ENCODE measurements at places on chromosomes 3 and 15.

DNA sequence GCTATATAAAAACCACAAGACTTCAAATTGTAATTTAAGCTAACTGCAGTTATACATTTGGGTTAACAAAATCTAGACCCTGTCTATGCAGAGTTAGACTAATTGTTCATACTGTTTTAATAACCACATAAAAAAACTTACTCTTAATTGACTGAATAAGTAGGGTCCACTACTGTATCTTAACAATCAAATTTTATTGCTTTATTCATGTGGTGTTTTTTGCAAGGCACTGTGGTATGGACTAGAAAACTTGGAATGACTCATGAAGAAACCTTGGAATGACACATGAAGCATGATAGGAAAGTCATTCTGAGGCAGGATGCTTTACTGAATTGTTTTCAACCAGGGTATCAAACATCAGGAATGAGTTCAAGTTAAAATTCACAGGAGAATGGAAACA is 2.3 kb downstream of the SERP1 start:
- DNase-seq: no peak

DNA sequence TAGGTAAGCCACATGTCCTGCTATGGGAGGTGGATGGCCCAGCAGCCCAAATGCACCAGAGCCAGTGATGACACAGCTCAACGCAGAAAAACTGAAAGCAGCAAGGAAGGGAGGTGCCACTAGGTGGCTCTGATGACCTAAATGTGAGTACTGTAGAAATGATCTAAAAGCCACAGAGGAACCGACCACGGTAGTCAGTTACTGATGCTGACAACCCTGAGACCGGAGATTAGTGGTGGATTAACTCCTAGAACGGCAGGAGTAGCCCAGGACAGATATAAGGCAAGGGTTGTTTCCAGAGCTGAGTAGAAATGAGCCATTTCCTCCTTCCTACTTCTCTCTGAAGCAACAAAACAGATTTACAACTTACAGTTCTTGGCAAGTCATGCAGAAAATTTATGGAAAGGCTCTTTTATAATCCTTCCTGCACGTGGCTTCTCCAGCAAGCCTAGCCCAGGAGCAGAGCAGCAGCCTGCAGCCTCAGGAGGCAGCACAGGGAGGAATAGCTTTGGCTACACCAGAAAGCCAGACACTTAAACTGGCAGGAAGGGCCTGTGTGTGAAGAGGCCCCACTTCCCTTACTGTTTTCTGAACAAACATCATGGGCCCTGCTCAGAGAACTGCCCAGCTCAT is 13.1 kb downstream of the FBXL22 start:
- peak; percentile 76 for DNase-seq

DNA sequence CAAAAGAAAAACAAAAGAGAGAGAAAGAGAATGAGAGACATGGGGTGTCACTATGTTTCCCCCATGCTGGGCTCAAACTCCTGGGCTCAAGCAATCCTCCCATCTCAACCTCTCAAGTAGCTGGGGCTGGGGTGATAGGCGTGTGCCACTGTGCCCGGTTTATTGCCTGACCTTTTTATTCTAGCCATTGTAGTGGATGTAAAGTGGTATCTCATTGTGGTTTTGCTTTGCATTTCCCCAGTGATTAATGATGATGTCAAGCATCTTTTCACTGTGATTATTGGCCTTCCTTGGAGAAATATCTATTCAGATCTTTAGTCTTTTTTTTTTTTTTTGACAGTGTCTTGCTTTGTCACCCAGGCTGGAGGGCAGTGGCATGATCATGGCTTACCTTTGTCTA is 37.7 kb upstream of the GK5 start:
- no peak for DNase-seq

- DNase-seq: no peak
Measured at GRCh38 chr3:23356923-23357322, 153.8 kb downstream of the UBE2E2 start.

DNA sequence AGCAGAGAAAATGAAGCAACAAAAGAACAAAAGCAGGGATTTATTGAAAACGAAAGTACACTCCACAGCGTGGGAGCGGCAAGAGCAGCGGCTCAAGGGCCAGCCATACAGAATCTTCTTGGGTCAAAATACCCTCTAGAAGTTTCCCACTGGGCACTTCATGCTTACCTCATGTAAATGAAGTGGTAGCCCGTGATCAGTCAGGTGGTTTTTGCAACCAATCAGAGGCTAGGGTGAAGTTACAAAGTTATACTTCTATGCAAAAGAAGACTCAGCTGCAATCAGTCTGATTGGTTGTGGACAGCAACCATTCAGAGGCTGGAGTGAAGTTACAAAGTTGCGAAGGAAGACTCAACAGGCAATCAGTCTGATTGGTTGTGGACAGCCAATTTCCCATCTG is 37.8 kb upstream of the TRH start:
- no peak for DNase-seq

DNA sequence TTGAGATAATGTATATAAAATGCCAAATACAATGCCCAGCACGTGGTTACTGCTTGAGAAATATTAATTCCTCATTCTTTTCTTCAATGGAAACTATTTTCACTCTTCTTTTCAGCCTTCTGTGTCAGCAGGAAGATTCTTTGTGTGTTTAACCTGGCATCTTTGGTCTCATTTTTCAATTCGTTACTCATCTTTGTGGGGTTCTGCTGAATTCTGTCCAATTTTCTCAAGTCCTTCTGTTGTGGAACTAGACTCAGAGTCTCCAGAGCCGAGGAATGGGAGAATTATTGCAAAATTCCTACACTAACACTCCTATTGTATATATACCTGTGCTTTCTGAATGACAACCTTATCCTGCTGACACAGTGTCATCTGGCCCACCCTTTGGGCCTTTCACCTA is 96.8 kb upstream of the RGMA start:
- no peak for DNase-seq

DNA sequence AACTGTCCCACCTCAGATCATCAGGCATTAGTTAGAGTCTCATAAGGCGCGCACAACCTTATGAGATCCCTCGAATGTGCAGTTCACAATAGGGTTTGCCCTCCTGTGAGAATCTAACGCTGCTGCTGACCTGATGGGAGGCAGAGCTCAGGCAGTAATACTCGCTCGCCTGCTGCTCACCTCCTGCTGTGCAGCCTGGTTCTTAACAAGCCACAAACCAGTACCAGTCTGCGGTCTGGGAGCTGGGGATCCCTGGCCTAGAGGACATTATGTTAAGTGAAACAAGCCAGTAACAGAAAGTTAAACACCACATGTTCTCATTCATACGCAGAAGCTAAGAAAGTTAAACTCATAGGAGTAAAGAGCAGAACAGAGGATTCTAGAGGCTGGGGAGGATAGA is 47.0 kb downstream of the MAP3K13 start:
- DNase-seq: no peak

DNA sequence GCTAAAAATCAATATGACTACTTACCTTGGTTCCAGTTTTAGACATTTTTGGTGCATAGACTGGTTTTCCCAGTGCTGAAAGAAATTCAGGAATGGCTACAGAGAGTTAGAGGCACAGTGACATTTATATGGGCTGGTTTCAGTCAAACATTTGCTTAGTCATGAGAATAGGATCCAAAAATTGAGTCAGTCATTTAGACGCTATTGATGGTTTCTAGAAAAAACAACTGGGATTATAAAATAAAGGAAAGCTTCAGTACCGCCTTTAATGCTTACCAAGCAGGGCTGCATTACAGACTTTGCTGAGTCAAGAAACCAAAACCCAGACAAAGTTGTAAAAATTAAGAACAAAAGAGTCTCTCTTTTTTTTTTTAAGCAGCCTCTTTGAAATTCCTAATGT is at the start of gene CRYGS:
Gene CRYGS (minus strand): TSS at position 100 of the 400 bp plus-strand sequence. CDS start 54 bp downstream, at position 46.
- DNase-seq: no peak

GRCh38 chr15:75050283-75050682 is 26.9 kb downstream of the PPCDC start:
- no peak for DNase-seq

DNA sequence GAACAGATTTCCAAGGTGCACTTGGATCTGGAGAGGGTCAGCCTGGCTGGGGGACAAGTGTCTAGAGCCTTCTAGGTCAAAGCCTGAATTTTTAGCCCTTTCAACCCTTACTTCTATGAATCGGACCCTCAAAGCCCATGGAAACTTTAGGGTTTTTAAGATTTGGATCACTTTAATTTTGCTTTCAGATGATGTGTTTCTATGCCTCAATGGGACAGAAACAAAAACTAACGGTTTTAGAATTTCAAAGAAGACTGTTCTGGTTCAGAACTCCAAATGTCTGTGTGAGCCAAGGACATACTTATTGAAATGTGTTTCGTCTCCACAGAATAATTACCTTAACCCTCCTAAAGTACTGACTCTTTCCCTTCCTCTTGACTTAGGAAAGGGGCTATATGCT is 266.7 kb downstream of the LRTM1 start:
- DNase-seq: no peak

GRCh38 chr3:48678056-48678455 is 7.7 kb downstream of the NCKIPSD start:
- no peak for DNase-seq

DNA sequence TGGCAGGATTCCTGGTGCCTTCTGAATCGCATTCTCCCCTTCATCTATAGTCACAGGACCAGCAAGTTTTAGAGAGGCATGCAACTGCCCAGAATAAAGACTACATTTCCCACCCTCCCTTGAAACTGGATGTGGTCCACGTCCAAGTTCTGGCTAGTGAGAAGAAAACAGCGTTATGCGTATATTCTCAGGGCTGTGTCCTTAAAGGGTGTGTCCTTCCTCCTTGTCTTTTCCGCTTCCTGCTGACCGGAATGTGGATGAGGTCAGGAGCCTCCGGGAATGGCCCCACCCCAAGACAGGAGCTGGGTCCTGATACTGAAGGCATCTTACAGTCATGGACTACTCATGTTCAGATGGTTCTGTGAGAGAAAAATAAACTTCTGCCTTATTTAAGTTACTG is 20.2 kb downstream of the CHST2 start:
- DNase-seq: no peak

GRCh38 chr3:9399746-9400145 is 2.3 kb downstream of the SETD5 start:
- peak; percentile 73 for DNase-seq

DNA sequence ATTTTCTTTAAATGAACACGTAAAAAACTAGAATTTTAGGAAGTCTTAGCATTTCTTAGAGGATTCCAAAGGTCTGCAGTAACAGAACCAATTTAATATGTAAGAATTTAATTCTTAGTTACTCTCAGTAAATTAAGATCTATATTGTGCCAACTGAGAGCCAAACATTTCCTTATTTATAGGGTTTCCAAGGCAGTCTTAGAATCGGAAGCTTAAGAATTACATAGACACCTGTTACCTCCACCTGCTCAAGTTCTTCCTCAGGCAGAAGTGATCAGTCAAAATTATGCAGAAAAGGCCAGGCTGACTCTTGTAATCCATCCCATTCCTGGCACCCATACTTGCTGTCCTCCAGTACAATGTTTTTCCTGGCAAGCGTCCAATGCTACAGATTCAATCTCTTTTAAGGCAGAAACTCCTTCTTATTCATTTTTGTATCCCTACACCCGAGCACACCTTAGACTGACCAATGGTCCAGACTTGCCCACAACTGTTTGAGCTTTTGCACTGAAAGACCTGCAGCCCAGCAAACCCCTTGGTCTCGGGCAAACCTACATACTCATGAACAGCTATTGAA is 64.3 kb downstream of the NCEH1 start:
- DNase-seq: no peak

DNA sequence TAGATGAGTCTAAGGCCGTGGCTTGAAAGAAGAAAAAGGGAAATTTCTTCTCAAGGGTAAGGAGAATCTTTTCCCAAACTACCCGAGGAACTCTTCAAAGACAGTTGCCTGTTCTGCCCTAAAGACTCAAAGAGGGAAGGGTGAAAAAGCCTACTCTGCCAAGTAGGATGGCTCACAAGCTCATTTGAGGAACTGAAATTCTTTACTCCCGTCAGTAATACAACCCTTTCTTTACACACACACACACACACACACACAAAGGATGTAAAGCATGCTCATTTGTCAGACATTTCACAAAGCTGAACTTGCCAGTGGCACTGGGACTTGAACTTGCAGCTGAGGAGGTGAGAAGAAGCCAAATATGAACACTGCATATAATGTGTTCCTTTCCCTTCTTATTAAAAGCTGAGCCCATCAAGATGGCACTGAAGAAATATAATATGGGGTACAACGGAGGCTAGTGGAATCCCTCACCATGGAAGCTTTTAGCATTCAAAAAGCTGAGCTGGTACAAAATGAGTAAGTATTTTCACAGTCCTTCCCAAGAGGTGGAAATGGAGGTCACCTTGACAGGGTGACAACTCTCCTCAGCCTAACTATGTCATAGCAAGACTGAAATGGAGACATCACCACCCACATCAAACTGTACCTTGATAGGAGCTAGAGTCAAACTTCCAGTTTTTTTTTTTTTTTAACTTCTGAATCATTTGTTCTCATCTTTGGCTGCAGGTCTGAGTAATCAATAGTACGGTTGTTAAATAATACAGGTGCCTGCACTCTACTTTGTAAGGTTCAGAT is 57.6 kb downstream of the TAFA4 start:
- no peak for DNase-seq

GRCh38 chr3:125051715-125052581 is 3.8 kb downstream of the HEG1 start:
- peak; percentile 14 for DNase-seq

DNA sequence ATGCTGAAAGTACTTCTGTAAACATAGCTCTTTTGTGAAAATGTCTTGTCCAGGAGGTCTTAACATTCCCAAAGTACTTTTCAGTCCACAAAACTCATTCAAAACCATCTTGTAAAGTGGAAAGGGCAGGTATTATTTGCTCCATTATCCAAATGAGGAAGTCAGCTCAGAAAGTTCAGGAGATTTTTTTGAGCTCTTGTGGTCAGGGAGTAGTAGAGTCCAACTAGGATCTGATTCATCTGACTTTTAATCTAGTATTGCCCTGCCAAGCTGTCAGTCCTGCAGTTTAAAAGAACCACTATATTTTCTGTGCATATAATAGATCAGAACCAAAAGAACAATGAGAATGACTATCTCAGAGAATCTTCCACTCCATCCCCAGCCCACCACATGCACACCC is 83.5 kb downstream of the FOXB1 start:
- no peak for DNase-seq

GRCh38 chr15:88717382-88718031 is 78.7 kb downstream of the ISG20 start:
- DNase-seq: no peak

DNA sequence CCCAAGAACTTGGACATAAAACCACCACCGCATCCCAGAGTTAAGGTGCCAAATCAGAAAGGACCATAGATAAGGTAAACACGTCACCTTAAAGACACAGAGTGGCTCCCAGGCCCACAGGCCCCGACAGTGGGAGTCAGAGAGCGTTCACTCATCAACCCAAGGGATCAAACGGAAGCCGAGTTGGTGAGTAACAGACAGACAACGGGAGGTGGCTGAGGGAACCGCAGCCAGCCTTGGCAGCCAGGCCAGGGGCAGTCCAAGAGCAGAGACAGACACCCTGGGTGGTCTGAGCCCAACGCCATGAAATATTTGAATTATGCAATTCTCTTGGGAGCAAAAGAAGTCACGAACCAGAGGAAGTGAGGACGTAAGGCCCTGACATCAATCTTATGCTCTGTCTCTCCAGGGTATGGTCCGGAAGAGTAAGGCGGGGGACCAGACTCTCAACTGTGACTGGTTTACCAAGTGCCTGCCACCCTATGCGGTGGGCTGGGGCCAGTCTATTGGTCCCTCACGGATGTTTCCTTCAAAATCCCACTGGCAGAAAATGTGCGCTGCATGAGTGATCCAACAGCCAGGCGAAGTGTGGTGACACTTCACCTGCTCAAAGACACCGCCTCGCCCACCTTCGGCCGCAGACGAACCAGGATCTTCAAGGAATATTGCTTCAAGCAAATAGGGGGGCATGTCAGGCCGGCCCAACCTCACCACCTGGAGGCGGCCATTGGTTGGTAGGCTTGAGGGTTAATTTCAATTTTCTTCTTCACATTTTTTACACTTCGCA is 34.3 kb downstream of the TMEM44 start:
- DNase-seq: no peak

Measured in dorsolateral prefrontal cortex (tissue), 122 donors.